ENCODE measurements at places on chromosomes 5 and 9.

- DNase-seq: no peak
Observed at GRCh38 chr9:34669809-34670562, 7.5 kb upstream of the CCL27 start.

DNA sequence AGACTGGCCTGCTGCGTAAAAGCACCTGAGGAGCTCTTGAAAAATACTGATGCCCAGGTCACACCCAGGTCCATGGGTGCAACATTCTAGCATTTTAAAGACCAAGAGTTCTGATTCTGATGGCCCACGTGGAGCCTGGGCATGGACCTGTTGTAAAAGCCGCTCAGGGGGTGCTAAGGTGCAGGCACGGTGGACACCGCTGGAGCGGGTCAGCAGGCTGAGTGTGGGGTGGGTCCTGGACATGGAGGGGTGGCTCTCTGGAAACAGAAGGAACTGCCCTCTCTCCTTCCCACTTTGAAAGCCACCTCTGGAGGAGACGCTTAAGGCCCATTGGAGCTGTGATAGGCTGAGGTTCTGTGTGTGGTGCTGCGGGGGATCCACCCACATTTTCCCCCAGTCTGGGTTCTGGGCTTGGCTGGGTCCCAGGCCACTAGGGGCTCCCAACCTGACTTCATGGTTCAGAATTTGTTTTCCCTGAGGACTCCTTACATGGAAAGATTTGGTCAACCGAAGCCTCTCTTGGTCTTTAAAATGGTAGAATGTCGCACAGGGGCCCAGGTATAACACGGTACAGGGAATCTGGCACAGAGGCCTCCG is 16.6 kb downstream of the GPRIN1 start:
- no peak for DNase-seq

GRCh38 chr9:437066-437465 is 222.4 kb downstream of the DOCK8 start:
- no peak for DNase-seq

DNA sequence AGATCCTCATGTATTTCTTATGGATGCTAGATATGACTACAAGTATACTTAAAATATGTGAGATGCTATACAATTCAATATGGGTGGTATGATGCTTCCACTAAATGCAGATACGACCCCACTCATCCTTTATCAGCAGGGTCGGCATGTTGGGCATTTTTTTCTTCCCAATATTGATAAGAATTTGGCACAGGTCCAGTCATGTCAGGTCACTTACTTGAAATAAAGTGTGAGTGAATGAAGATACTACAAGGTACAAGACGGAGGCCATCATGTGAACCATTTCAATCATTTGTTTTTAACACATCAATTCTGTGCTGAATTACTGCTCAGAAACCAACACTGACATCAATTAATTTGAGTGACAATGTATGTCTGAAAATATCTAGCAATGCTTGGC is 146.9 kb upstream of the GNA14 start:
- no peak for DNase-seq

GRCh38 chr5:160260881-160261815 is 31.8 kb downstream of the FABP6 start:
- no peak for DNase-seq

All from CD8-positive, alpha-beta memory T cell (primary cell).